ENCODE measurements at places on chromosomes 7 and 10.

DNA sequence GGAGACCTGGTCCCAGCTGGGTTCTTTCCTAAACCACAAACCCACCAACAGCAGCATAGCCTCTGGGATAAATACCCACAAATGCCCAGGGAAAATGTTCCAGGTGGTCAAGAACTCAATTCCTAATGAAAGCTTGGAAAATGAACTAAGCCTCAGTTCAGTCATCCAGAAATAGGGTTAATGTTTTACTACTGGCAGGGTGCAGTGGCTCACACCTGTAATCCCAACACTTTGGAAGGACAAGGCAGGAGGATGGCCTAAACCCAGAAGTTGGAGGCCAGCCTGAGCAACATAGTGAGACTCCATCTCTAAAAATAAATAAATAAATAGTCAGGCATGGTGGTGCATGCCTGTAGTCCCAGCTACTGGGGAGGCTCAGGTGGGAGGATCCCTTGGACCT, 82.2 kb downstream of the SVOPL start:
- no peaks in the 10 kb centered on the region for H3K36me3 ChIP-seq
- no peak overlapping the region for H3K4me3 ChIP-seq
- no peak for DNase-seq

DNA sequence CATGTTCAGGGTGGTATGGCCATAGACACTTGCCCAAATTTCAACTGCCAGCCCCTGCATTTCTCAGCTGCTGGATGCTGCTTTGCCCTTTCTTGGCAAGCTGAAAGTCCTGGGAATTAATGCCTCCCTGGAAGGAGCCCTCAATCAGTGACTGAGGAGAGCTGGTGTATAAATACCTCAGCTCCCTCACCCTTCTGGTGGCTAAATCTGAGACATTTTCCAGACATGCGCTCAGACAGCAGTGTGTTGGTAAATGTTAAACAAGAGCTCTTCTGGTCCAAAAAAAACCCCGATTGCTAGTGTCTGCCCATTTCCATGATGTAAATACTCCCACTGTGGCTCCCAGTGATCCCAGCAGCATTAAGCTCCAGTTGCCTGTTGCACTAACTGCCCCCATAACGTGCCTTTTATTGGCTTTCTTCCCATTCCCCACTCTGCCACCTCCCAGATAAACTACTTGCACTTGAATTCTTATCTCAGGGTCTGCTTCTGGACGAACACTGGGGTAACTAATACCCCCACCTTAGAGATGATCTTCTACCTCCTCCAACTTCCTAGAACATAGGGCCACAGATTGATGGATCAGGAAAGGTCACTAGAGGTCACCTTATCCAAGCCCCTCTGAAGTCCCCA, 6.7 kb upstream of the MYH16 start:
- no peaks in the 10 kb centered on the region for H3K36me3 ChIP-seq
- no peak overlapping the region for H3K27ac ChIP-seq
- H3K27me3 ChIP-seq = peaks cover 4% of the 10 kb centered on the region
- no peaks in the 10 kb centered on the region for H3K4me1 ChIP-seq

DNA sequence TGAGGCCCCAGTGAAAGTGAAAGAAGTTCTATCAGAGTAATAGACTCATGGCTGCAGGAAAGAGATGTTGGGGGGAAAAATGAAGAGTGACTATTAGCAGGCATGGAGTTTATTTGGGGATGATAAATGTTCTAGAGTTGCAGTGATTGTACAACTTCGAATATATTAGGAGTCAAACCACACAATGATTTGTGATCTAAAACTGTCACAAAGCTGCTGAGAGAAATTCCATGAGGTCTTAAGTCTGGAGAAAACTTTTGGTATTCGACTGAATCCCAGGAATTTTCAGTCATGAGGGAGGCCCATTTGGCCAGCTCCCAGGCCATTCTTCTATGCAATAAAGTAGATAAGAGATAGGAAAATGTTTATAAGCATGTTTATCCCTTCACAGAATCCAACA, 55.9 kb upstream of the UNC5B start:
- no peak overlapping the region for H3K4me3 ChIP-seq
- H3K27me3 ChIP-seq = no peaks in the 10 kb centered on the region
- H3K36me3 ChIP-seq = no peaks in the 10 kb centered on the region
- DNase-seq = no peak
- H3K27ac ChIP-seq = no peak overlapping the region
- H3K4me1 ChIP-seq = peaks cover 8% of the 10 kb centered on the region

DNA sequence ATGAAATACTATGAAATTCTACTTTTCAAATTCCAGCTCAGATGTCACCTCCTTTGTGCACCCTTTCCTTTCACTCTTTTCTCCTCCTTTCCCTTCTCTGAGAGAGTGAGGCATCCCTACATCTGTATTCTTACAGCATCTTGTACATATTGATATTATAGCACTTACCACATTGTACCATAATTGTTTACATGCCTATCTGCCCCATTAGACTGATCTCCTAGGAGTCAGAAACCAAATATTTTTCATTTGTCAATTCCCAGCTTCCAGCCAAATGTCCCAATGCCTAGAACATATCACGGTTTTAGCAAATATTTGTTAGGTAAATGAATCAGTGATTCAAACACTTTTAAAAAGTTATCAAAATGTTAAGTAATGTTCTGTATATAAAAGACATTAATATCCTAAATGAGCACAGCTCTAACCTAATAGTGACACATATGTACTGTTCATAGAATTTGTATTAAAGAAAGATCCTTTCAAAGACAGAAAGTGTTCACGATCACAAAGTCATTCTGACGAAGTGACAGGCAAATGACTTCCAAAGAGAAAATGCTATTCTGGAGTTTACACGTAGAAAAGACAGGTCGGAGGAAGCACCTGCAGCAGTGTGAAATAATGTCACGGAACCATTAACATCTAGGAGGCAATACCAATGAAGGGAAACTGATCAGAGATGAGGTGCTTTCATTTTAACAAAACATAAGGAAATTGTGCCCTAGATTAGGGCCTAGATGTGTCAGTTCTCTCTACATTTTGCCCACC, 774.2 kb downstream of the MAGI2 start:
- H3K27ac ChIP-seq = no peak overlapping the region
- H3K27me3 ChIP-seq = no peaks in the 10 kb centered on the region
- no peak for DNase-seq

DNA sequence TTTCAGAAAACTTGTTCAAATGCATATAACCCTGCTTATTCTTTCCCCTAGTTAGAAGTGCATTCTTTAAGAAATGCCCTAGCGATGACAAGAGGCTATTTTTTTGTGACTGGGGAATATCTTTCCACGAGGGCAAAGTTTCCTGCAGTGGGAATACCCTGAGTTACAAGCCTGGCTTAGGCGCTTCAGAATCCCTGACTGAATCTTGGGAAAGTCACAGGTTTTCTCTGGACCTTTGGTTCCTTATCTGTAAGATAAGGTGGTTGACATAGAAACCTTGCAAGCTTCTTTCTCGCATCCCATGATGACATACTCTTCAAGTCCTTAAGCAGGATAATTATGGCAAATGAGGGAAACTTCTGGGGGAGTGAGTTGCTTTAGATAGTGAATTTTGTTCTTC, 80.5 kb upstream of the FZD8 start:
- no peaks in the 10 kb centered on the region for H3K27me3 ChIP-seq
- H3K36me3 ChIP-seq = no peaks in the 10 kb centered on the region
- no peak for DNase-seq
- no peak overlapping the region for H3K27ac ChIP-seq
- no peaks in the 10 kb centered on the region for H3K4me1 ChIP-seq
- no peak overlapping the region for H3K4me3 ChIP-seq

DNA sequence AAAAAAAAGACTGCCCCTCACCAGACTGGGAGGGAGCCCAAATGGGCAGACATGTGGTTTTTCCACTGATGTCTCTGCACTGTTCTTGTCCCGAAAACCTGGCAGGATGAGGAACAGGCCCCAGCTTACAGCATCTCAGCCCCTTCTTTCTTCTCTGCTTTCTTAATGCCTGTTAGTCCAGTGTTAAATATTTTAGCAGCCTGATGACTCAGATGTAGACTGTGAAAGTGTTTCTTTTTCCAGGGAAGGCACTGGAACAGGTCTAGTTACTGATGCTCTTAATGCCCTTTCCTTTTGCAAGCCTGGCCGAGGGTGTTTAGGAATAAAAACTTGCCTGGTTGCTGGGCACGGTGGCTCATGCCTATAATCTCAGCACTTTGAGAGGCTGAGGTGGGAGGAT, 107.7 kb downstream of the TACC2 start:
- no peaks in the 10 kb centered on the region for H3K36me3 ChIP-seq
- no peak for DNase-seq
- no peak overlapping the region for H3K4me3 ChIP-seq
- no peak overlapping the region for H3K27ac ChIP-seq

DNA sequence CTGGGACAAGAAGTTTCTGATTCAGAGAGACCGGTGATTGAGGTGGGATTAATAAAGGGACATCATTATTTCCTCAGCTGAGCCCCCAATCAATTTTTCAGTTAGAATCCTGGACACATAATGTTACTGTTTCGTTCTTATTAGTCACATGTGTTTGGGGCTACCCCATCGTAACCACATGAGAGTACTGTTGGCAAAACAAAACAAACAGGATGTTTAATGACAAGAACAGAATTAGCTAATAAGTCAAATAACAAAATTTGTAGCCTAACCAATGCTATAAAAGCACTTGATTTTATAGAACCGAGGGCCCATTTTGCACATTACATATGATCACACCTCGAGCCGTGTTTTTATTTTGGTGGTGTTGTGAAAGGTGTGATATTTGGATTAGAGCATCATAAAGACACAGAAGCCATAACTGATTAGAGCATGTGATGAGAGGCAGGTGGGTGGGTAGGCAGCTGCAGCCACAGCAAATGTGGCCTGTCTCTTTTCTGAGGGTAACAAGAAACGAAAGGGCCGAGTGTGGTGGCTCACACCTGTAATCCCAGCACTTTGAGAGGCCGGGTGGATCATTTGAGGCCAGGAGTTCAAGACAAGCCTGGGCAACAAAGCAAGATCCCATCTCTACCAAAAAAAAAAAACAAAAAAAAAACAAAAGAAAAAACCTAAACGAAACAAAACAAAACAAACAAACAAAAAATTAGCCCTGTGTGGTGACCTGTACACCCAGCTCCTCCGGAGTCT, 1.8 kb upstream of the VWC2 start:
- DNase-seq = no peak
- peaks cover 4% of the 10 kb centered on the region for H3K36me3 ChIP-seq
- no peak overlapping the region for H3K27ac ChIP-seq
- H3K4me3 ChIP-seq = no peak overlapping the region
- H3K4me1 ChIP-seq = peaks cover 9% of the 10 kb centered on the region

- peaks cover 7% of the 10 kb centered on the region for H3K27me3 ChIP-seq
- no peak for DNase-seq
- H3K27ac ChIP-seq = no peak overlapping the region
These were observed 75.9 kb upstream of the NXPH1 start for GRCh38 chr7:8357536-8357935.

DNA sequence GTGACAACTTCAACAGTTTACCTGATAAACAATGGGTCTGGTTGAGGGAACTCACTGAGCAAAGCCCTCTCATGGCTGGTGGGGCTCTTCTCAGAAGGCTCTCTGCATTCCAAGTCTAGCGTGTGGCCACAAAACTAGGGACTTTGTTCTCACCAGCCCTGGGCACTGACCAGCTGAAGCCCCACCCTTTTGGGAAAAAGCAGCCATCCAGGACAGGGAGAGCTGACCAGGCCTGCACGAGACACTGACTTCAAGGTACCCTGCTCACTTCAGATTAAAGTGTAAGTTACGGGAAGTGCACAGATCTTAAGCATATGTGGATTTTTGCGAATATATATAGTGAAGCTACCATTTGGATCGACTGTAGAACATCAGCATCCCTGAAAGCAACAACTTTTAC, 67.4 kb upstream of the LRRC4 start:
- peaks cover 13% of the 10 kb centered on the region for H3K36me3 ChIP-seq
- H3K27me3 ChIP-seq = no peaks in the 10 kb centered on the region
- no peak for DNase-seq

DNA sequence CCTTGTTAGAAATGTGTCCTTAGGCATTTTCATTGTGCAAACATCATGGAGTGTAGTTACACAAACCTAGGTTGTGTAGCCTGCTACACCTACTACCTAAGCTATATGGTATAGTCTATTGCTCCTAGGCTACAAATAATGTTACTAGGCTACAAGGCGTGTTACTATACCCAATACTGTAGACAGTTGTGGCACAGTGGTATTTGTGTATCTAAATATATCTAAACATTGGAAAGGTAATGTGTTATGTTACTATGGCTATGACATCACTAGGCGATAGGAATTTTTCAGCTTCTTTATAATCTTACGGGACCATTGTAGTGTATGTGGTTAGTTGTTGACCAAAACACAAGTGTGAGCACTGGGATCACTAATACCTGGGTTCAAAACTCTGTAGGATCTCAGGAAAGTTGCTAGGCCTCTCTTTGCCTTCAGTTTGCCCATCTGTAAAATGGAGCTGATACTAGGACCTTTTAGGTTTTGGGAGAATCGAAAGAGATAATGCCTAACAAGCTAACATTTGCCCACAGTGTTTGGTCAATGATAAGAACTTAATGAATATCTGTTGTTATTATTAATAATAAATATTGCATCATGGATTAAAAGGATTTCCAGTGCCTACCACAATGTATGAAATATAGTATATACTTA, 2.7 kb downstream of the BICC1 start:
- no peak overlapping the region for H3K4me3 ChIP-seq
- peaks cover 9% of the 10 kb centered on the region for H3K4me1 ChIP-seq
- H3K27me3 ChIP-seq = peaks cover 40% of the 10 kb centered on the region
- H3K27ac ChIP-seq = no peak overlapping the region

DNA sequence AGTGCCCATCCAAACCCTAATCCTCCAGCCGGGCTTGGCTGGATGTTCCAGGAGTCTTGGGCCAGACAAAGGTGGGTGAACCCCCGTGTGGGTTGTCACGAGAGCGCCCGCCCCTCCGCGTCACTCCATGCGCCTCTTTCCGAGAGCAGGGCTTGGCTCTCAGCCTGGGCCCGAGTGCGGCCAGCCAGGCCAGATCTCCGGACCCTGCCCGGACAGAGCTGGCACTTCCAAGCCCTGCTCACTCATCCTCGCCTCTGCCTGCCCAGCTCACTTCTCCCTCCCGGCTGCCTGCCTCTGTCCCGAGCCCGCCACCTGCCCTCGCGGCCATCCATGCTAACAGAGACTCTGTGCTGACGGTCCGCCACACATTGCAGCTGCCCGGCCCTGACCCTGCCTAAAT, 34.6 kb downstream of the AGAP3 start:
- H3K36me3 ChIP-seq = no peaks in the 10 kb centered on the region
- peaks cover 2% of the 10 kb centered on the region for H3K4me1 ChIP-seq
- H3K27me3 ChIP-seq = peaks cover under 1% of the 10 kb centered on the region
- H3K4me3 ChIP-seq = no peak overlapping the region
- no peak for DNase-seq

GRCh38 chr10:29470355-29470705, 164.4 kb downstream of the SVIL start:
- no peak overlapping the region for H3K27ac ChIP-seq
- no peak overlapping the region for H3K4me3 ChIP-seq
- DNase-seq = peak; percentile 44

DNA sequence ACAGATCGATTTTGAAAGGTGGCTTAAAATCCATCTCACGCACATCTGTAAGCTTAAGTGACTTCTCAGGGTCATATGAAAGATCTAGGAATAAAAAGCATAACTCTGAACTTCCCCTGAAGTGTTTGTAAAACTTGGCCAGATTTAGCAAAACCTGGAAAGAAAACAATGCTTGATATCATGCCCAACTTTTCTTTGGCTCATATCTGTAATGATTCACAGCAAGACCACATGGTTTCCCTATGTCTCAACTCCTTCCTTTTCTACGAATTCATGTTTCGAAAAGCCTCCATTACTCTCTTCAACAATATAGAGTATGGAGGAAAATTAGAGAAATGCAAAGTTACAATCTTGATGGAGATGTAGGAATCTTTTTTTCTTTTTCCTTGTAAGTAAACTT, 20.1 kb upstream of the CABCOCO1 start:
- no peak overlapping the region for H3K27ac ChIP-seq
- H3K4me3 ChIP-seq = no peak overlapping the region
- no peaks in the 10 kb centered on the region for H3K27me3 ChIP-seq
- no peak for DNase-seq
